ENCODE measurements at places on chromosomes 6 and 20.

DNA sequence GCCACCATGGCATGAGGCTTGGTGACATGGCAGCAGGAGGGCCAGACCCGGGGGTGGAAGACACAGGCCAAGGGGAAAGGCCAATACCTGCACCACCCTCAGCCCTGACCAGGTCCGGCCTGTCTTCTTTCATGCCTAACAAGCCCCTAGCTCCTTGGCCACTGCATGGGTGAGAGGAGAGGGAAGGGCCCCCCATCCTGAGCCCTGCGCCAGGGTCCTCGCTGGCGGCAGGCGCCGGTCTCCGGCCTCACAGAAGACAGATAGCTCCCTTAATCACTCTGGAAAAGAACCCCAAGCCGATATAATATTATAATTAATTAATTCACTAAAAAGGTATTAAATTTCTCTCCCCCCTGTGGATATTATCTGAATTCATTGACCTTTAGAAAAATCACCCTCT, 41.4 kb downstream of the MDFI start:
- no peak for DNase-seq

DNA sequence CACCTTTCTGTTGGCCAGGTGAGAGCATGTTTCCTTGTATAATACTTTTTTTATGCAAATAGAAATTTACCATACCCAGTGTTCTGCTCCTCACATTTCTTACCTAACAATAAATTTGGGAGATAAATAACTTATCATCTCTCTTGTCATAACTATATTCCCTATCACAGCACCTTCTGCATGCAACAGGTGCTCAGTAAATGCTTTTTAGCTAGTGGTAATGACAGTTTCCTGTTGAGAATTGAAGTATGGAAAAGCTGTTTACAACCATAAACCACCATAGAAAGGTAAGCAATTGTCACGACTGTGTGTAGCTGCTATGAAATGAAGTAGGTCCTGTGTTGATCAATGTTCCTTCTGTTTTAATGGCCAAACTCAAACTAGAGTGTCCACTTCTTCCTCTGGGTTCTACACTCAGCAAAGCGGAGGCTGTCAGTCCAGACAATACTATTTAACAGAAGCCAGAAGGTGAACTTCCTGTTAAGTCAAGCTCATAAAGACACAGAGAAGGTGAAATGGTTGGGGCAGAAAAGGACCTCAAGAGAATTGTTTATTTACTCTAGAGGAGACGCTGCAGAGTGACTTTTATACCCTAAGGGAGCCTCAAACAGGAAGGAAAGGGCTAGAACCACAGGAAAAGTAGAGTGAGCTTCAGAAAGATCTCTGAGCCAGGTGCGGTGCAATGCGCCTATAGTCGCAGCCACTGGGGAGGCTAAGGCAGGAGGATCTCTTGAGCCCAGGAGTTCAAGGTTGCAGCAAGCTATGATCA, 84.0 kb upstream of the SLC22A16 start:
- DNase-seq: no peak

DNA sequence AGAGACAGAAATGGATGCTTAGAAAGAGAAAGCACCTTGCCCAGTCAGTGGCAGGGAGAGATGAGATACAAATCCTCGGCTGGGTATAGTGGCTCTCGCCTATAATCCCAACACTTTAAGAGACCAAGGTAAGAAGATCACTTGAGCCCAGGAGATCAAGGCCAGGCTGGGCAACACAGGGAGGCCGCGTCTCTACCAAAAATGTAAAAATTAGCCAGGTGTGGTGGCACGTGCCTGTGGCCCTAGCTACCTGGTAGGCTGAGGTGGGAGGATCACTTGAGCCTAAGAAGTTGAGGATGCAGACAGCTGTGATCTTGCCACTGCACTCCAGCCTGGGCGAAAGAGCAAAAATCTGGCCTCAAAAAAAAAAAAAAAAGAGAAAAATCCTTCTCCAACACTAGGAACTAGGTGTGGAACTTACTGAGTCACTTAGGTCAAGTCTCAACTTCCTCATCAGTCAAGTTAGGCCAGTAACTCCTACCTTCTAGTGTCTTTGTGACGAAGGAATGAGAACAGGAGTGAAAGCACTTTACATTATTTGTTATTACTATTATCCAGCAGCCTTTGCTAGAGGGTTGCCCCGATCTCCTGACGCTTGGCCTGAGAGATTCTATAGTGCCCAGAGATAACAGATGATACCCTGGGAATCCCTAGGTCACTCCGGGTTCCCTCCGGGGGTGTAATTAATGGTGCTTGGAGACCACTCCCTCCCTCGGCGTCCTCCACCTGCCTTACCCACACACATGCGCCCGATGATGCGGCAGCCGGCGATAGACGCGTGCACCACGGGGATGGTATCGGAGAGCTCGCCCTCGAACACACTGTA, 918 bp downstream of the EIF6 start:
- DNase-seq: no peak

DNA sequence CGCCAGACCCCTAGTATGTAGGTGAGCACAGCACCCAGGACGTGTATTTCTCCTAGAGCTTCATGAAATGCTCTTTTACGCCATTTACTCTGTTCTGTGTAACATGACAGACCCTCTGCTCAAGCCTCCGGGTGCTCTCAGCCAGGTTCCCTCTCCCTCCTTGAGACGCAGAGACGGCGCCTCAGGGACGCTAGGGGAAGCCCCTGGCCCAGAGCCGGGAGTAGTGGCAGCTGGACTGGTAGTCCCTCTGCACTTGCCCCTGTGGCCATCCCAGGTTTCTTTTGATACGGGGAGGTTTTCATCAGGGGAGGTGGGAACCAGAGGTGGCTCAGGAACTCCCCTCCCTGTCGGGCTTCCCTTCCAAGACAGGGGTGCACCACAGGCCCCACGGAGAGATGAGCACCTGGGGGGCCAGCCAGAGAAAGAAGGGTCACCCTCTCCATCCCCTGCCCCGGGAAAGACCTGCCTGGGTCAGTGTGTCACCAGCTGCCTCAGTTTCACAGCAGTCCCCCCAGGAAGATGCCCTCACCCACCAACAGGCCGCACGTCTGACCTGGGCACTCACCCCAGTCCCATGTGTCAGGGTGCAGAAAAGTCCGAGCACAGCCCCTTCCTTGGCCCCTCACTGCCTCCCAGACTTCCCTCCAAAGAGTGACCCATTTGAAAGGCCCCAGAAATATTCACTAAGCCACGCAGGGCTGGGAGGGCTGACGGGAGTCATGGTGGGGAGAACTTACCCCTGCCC, 58.1 kb upstream of the AFDN start:
- DNase-seq: no peak

DNA sequence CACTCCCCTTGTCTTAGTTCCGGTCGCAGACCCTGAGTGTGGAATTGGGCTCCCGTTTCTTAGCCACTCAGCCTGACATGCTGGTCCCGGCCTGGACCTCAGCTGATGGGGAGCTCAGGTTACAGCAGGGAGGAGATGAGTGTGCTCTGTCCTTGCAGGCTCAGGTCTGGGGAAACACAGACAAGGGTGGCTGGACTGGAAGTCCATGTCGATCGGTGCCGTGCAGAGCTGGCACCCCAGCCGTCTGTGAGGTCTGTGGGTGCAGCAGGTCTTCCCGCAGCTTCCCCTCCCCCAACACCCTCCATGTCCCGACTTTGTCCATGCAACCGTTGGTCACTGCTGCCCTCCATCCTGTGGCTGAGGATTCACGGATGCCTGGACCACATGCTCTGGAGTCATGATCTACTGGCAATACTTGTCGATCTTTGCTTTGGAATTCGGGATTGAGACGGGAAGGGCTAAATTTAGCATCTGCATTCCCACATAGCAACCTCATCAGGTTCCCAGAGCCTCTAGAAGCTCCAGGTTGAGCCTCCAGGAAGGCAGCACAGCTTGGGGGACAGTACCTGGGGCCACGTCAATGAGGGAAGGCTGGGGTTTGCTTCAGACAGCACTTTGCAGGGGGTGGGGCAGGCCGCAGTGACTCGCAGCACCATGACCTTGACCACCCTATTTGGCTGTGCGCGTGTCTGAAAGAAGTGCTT, 118.8 kb downstream of the PSMB1 start:
- DNase-seq: no peak

- DNase-seq: no peak
These were observed 89.8 kb upstream of the UST start for GRCh38 chr6:148657048-148657447.

GRCh38 chr20:46894579-46894958, at the start of gene EYA2:
Gene EYA2, plus strand, starts transcription at chr20:46894843. Its CDS starts 95,168 bp downstream, at chr20:46990011.
- DNase-seq: no peak

DNA sequence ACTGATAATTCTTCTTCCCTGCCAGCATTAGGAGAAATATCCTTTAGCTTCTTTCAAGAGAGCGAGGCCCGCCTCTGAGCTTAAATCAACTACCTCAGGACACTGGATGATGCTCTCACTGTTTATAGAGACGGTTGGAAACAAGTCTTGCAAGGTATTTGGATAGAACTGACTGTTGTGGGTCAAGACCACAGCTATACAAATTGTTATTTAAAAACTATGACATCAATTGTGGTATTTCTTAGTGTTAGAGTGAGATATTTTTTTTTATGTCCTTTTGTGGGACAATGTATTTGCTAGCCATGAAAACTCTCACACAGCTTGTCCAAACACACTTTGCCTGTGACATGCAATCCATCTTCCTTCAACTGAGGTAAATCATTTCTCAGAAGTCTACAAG, 136.3 kb upstream of the PHACTR1 start:
- no peak for DNase-seq

DNA sequence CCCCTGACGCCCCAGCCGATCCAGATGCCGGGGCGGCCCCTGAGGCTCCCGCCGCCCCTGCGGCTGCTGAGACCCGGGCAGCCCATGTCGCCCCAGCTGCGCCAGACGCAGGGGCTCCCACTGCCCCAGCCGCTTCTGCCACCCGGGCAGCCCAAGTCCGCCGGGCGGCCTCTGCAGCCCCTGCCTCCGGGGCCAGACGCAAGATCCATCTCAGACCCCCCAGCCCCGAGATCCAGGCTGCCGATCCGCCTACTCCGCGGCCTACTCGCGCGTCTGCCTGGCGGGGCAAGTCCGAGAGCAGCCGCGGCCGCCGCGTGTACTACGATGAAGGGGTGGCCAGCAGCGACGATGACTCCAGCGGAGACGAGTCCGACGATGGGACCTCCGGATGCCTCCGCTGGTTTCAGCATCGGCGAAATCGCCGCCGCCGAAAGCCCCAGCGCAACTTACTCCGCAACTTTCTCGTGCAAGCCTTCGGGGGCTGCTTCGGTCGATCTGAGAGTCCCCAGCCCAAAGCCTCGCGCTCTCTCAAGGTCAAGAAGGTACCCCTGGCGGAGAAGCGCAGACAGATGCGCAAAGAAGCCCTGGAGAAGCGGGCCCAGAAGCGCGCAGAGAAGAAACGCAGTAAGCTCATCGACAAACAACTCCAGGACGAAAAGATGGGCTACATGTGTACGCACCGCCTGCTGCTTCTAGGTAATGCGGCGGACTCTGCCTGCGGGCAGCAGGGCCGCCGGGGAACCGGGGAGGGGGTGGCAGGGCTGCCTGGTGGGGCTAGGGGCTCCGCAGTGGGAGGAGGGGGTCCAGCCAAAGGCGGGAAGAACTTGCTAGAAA, 2.3 kb downstream of the GNAS start:
- no peak for DNase-seq

DNA sequence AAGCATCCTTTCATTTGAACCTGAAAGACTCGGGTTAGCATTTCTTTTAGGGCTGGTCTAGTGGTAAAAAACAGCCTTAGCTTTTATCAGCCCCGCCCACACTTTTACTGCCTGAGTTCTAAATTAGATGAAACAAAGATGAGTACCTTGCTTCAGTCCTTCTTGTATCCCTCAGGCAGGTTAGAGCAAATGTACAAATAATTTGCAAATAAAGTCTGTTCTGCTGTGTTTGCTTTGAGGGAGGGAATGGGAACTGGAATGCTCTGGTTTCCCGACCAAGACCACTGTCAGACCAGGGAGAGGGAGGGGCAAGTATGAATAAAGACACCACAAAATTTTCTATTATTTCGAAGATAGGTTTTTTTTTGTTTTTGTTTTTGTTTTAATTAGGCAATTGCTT, 85.5 kb upstream of the FLRT3 start:
- no peak for DNase-seq
